ENCODE measurements at places on chromosomes 7 and 10. TPM values are rescaled to one million over a fixed set of nuclear protein-coding genes. Genes with fewer than 3 reads are reported as not detected.

Gene ETV1
- total RNA-seq: 0.41 TPM

Gene LRRC4
- total RNA-seq: 1.00 TPM

Gene PDGFA
- 25.4 TPM for total RNA-seq

Gene HOGA1
- 7.2 TPM for total RNA-seq

Gene DOCK1
- 4.5 TPM for total RNA-seq

Gene CHN2
- 11.3 TPM for total RNA-seq

Gene CCDC126
- total RNA-seq: 23.1 TPM

DNA sequence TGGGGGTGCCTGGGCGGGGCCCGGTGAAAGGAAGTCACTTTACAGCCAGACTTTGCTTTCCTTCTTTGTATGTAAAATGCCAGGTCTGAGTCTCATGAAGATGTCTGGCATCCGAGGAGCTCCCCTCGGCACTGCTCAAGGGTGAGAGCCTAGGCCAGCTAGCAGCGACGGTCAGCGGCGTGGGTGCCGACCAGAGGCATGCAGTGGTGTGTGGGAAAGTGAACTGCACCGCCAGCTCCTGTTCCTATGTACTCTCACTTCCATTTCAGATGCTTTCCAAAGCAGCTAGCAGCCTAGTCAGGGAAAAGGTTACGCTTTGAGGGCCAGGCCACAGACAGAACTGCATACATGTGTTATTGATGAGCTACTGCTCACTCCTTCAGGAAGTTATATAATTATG is 172.8 kb downstream of the ZMYND11 start:
- no peak for DNase-seq
- H3K27me3 ChIP-seq: no peaks in the 10 kb centered on the region
- H3K4me3 ChIP-seq: no peak overlapping the region
- H3K27ac ChIP-seq: no peak overlapping the region
- H3K36me3 ChIP-seq: no peaks in the 10 kb centered on the region
- H3K4me1 ChIP-seq: no peaks in the 10 kb centered on the region

DNA sequence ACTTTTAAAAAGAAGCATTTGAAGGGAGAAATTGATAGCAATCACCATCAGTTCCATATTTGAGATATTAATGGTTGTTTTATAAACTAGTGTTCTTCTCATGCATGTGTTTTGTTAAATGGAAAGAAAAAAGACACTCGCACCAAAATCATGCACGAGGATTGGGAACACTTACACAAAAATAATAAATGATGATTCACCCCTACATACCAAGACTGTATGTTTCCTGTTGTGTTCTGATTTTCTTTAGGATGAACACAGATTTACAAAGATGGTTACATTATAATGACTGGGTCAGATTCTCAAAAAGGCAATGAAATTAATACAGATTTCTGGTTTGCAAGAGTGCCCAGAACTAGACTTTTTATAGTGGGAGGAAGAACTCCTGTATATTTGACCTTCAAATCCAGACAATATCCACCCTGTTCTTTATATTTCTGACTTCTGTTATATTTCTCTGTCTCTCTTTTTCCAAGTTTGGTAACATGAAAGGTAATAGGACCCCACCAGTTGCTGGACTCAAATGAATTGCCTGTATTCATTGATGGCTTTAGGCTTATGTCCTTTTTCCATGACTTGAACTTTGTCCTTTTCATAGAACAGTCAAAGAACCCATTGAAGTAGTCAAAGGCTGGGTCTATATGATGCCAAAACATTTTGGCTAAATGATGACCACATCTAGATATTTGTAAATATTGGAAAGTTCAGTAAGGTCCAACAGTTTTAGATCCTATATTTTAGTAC is 54.4 kb downstream of the SEMA3A start:
- no peak overlapping the region for H3K27ac ChIP-seq
- DNase-seq: no peak
- no peaks in the 10 kb centered on the region for H3K27me3 ChIP-seq

DNA sequence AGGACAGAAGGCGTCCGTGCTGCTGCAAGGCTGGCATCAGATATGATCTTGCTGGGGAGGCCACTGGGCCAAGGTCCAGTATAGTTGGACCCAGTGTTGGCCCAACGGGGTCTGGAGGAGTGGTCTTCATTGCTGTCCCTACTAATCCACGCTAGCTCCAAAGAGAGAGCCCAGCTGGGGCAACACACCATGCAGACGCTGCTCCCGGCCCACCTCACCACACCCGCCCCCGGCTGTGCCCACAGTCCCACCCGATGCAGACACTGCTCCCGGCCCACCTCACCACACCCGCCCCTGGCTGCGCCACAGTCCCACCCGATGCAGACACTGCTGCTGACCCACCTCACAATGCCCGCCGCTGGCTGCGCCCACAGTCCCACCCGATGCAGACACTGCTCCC is 121.5 kb downstream of the VIPR2 start:
- peaks cover 2% of the 10 kb centered on the region for H3K4me1 ChIP-seq
- no peak overlapping the region for H3K4me3 ChIP-seq
- H3K27me3 ChIP-seq: no peaks in the 10 kb centered on the region
- no peaks in the 10 kb centered on the region for H3K36me3 ChIP-seq
- no peak for DNase-seq

GRCh38 chr10:6300106-6300783 is 97.5 kb downstream of the PFKFB3 start:
- H3K4me3 ChIP-seq: no peak overlapping the region
- no peaks in the 10 kb centered on the region for H3K27me3 ChIP-seq
- H3K36me3 ChIP-seq: no peaks in the 10 kb centered on the region
- no peak for DNase-seq

DNA sequence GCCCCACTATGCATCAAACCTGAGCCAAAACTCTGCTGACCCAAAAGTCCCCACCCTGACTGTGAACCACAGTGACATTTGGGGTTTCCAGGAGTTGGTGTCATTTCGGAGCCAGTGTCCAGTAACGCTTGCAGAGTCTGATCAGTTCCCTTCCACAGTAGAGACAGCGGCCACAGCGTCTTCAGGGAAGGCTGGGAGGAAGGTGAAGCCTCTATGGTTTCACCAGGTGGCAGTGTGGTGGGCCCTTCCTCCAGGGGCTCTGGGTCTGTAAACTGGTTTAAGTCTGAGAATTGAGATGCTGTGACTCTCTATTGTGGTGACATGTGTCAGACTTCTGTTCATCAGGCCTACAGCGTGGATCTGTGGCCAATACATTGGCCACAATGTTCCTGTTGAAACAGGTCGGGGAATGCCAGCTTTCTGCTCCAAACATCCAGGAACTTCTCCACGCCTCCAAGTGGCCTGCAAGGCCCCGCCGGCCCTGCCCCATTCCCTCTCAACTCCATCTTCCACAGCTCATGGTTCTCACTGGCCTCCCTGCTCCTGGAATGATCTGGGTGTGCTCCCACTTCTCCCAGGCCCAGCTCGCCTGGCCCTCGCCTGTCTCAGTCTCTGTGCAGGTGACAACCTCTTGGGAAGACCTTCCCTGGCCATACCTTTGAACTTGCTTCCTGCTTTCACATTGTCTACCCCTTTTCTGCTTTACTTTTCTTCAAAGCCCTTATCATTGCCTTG is 124.5 kb upstream of the FAM20C start:
- no peaks in the 10 kb centered on the region for H3K36me3 ChIP-seq
- no peak for DNase-seq
- H3K27me3 ChIP-seq: no peaks in the 10 kb centered on the region
- H3K4me3 ChIP-seq: no peak overlapping the region
- H3K27ac ChIP-seq: no peak overlapping the region

- no peaks in the 10 kb centered on the region for H3K27me3 ChIP-seq
- DNase-seq: no peak
- H3K4me3 ChIP-seq: no peak overlapping the region
- no peak overlapping the region for H3K27ac ChIP-seq
Observed at GRCh38 chr10:54063514-54063913, 737.5 kb downstream of the PCDH15 start.

DNA sequence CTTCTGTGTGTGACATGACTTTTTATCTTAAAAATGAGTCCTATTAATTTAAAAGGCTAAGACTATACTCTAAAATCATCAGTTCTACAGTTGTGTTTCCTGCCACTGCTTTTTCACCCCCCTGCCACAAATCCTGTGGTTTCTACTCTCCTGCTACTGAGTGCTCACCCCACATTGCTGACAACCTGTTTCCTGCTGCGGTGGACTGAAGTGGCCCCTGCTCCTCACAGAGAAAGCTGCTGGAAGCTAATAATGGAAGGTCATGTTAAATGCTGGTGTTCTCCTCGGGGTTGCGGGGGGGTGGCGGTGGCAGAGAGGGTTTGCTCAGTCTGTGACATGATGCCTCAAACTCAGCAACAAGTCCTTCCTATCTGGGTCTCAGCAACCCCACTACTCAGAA is 113.2 kb upstream of the INHBA start:
- H3K36me3 ChIP-seq: no peaks in the 10 kb centered on the region
- no peaks in the 10 kb centered on the region for H3K4me1 ChIP-seq
- H3K27me3 ChIP-seq: no peaks in the 10 kb centered on the region
- no peak for DNase-seq
- H3K27ac ChIP-seq: no peak overlapping the region

DNA sequence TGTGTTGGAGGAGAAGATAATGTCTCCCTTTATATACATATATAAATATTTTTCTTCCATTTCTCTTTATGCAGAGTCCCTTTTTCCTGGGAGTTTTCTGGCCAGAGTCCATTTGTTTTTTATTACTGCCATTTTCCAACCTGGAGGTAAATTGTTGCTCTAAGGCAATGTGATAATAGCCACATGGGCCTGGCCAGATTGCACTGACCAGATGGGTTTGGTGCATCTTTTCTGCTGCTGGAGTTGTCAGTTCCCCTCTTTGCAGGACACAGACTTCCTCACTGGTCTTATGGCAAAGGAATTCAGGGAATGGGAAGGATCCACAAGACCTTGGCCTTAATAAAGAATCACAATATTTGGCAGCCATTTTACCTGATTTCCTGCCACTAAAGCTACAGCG is 254.9 kb downstream of the SORCS3 start:
- H3K4me1 ChIP-seq: no peaks in the 10 kb centered on the region
- no peak overlapping the region for H3K27ac ChIP-seq
- H3K27me3 ChIP-seq: no peaks in the 10 kb centered on the region
- H3K36me3 ChIP-seq: no peaks in the 10 kb centered on the region
- no peak for DNase-seq
- H3K4me3 ChIP-seq: no peak overlapping the region

- no peak overlapping the region for H3K27ac ChIP-seq
- DNase-seq: no peak
- H3K4me1 ChIP-seq: no peaks in the 10 kb centered on the region
- H3K36me3 ChIP-seq: no peaks in the 10 kb centered on the region
- no peak overlapping the region for H3K4me3 ChIP-seq
Observed at GRCh38 chr7:7883394-7883793, 85.2 kb upstream of the GLCCI1 start.

- H3K4me1 ChIP-seq: peaks cover 34% of the 10 kb centered on the region
- H3K4me3 ChIP-seq: peak overlapping the region; percentile 84
- H3K36me3 ChIP-seq: no peaks in the 10 kb centered on the region
- DNase-seq: no peak
- no peaks in the 10 kb centered on the region for H3K27me3 ChIP-seq
- H3K27ac ChIP-seq: peak overlapping the region; percentile 96
Observed at GRCh38 chr10:96585736-96586418, 935 bp downstream of the TM9SF3 start.

DNA sequence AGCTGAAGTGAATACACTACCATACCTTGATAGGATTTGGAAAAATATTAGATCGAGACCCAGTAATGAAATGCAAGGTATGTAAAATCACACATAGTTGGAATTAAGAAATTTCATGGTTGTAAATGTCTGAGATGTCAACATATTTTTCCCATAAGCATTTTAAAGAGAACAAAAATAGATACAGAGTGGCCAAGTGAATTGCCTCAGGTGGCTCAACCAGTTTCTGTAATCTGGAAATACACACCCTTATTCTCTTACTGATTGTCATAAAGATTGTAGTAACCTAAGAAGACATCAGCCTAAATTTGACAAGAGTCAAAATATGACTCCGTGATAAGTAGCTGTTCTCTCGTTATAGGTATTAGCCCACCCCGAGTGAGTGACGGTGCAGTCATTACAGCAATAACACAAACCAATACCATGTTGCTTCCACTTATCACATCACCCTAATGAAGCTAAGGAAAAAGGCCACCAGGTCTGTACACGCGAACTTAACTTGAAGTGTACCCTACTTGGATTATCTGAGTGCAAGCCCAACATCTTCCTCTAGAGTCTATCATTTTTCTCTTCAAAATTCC is 23.4 kb downstream of the PIK3AP1 start:
- no peaks in the 10 kb centered on the region for H3K27me3 ChIP-seq
- H3K36me3 ChIP-seq: no peaks in the 10 kb centered on the region
- H3K4me3 ChIP-seq: no peak overlapping the region

- DNase-seq: no peak
- H3K27me3 ChIP-seq: no peaks in the 10 kb centered on the region
- H3K4me1 ChIP-seq: no peaks in the 10 kb centered on the region
- H3K36me3 ChIP-seq: no peaks in the 10 kb centered on the region
Observed at GRCh38 chr10:86306628-86307278, 59.8 kb downstream of the GRID1 start.

DNA sequence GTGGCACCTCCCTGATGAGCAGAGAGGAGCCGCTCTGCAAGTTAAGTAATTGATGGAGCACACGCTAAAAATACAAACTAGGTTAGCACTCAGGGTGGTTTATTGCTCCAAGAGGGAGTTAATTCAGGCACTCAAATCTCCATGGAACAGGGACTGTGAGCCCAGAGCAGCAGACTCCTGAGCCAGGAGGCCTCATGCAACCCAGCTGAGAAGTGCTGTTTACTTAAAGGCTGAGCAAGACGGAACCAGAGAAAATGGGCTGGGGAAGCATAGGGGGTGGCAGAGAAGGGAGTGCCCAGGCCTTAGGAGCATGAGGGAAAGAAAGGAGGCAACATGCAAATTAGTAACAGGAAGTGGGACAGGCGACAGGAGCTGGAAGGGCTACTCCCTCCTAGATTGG is 174.1 kb downstream of the KCNMA1 start:
- no peak for DNase-seq
- H3K4me1 ChIP-seq: peaks cover 38% of the 10 kb centered on the region
- H3K27ac ChIP-seq: peak overlapping the region; percentile 68
- H3K27me3 ChIP-seq: no peaks in the 10 kb centered on the region
- no peak overlapping the region for H3K4me3 ChIP-seq

- no peak overlapping the region for H3K27ac ChIP-seq
- no peak for DNase-seq
- H3K27me3 ChIP-seq: no peaks in the 10 kb centered on the region
- H3K4me3 ChIP-seq: no peak overlapping the region
Observed at GRCh38 chr7:157906583-157906982, 569.8 kb downstream of the DNAJB6 start.

- no peaks in the 10 kb centered on the region for H3K36me3 ChIP-seq
- no peaks in the 10 kb centered on the region for H3K4me1 ChIP-seq
- no peak overlapping the region for H3K4me3 ChIP-seq
- H3K27me3 ChIP-seq: no peaks in the 10 kb centered on the region
- H3K27ac ChIP-seq: no peak overlapping the region
Observed at GRCh38 chr7:28507525-28508282, 95.4 kb downstream of the CREB5 start.

- peaks cover 9% of the 10 kb centered on the region for H3K4me1 ChIP-seq
- H3K27ac ChIP-seq: peak overlapping the region; percentile 94
- no peaks in the 10 kb centered on the region for H3K36me3 ChIP-seq
- DNase-seq: no peak
- peak overlapping the region; percentile 75 for H3K4me3 ChIP-seq
- no peaks in the 10 kb centered on the region for H3K27me3 ChIP-seq
Observed at GRCh38 chr7:150405584-150406311, 26.6 kb downstream of the ZNF775 start.

Measured in gastrocnemius medialis (tissue), 4 donors.